ENCODE measurements at places on chromosomes 2 and 18.

- no peak for DNase-seq
Observed at GRCh38 chr2:96594282-96594681, 43.8 kb downstream of the KANSL3 start.

GRCh38 chr18:56083097-56083521, 495.1 kb upstream of the TCF4 start:
- no peak for DNase-seq

DNA sequence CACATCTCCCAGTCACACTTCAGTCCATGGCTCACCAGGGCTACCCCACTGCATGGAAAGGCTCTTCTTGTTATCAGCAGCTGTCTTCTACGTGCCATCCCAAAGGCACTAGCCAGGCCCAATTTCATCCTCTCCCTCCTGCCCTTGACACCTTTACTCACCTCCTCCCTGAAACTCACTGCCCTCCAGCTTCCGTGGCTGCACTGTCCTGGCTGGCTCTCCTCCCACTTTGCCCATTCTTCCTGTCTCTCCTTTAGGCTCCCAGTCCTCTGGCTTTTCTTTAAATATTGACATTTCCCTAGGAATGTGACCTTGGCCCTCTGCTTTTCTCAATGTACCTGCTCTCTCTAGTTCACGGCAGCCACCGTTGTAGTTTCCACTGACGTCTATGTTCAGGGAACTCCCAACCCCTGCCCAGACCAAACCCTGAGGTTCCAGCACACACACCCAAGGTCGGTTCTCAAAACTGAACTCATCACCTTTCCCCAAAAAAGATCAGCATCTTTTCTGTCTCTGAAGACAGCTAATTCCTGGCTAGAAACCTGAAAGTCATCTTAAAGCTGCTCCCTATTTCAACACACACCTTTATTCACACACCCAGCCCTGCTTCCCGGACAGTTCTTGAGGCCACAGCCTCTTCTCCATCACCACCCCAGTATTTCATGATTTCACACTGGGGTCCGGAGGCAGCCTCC, 36.7 kb downstream of the WDFY1 start:
- DNase-seq, result no peak

- no peak for DNase-seq
Observed at GRCh38 chr2:197847651-197848401, 43.4 kb downstream of the PLCL1 start.

GRCh38 chr2:1546901-1547300, 133.6 kb downstream of the TPO start:
- DNase-seq, result no peak

GRCh38 chr18:3716116-3716660, 266.2 kb downstream of the TGIF1 start:
- no peak for DNase-seq

DNA sequence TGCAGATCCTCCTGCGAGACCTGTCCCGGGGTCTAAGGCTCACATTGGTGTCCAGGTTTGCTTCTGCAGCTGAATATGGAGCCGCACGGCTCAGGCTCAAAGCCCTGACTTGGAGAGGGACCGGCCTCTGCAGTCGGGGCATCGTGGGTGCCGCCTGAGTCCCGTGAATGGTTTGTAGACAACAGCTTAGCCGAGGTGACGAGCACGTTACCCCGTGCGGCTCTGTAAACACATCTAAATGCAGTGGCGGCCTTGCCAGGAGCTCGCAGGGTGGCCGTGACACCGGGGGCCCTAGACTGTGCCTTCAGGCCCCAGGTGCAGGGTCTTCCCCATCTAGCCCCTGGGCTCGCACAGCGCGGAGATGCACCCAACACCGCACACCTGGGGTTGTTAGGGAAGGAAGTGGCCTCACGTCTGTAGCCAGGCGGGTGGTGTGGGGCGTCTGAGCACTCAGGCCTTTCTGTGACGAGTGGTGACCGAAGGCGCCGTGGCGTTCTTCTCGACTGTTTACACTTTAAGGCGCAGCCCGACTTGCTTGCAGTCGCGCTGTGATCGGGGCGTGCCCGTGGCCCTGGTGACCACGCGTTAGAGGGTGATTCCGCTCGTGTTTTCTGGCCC, 91.6 kb downstream of the NFATC1 start:
- DNase-seq, result no peak

- no peak for DNase-seq
Observed at GRCh38 chr18:63073481-63073880, 246.1 kb downstream of the BCL2 start.

DNA sequence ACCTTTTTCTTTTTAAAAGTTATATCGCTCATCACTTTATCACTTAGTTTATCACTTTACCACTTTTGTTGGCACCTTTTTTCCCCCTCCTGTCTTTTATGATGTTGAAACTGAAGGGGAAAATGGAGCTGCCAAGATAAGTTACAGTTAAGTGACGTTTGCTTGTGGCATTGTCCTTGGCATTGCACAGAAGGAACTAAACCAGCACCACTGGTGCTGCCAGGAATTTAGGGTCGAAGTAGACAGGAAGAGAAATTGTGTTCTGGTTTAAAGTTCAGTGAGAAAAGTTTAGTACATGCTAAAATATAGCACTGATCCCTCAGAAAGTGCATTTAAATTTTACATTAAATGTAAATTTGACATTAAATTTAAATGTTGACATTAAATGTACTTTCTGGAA, 49.9 kb downstream of the MYO1B start:
- no peak for DNase-seq

DNA sequence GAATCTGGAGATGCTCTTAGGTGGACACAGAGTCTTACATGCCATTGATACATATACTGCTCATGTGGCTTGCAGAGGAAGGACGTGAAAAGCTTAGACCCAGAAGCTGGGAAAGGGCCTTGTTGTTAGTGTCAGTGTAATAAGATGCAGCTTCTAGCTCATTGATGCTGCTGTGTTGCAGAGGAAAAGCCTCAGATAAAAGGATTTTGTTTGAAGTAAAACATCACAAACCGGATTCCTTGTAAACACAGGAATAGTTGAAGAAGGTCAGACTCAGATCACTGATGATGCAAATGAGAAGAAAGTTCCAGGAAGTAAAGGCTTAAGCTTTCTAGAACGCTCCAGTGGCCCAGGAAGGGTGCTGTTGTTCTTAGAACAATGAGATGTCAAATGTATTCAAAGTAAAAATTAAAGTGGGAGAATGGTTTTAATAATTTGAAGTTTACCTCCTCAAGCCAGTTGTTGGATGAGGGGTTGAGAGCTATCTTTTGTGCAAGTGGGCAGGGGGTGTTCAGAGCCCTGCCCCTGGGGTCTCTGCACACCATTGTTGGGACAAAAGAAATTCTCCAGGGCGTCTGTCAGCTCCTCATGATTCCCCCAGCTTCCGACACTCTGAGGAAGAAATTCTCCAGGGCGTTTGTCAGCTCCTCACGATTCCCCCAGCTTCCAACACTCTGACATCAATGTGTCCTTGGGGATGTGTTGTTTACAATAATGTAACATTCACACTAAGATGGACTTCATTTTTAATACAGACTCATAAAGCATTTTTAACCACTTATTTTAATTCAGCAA, 61.3 kb upstream of the CHMP1B start:
- DNase-seq, result no peak

DNA sequence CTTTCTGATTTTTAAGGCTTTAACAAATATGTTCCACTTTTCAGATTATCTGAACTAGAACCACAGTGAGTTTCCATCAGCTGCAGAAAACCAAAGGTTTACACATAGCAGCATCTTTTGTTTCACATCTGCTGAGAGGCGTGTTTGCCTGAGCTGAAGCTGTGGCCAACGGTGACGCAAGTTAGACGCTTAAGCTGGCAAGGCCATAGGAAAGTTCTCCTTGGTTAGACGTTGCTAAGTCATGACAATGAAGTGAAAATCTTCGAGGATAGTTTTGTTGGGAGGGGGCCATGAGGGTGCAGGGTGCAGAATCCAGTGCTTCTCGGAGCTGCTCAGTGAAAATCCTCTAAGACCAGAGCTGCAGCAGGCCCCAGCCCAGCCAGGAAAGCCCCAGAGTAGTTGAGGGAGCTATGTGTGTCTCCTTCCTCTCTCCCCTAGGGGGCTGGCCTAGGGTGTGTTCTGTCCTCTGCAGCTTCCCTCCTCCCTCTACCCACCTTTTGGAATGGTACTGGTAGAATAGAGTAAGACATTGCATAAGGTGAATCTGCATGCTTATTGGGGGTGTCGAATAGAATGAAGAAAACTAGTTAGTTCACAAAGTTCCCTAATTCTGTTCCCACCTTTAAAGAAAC, 105.4 kb downstream of the FHOD3 start:
- no peak for DNase-seq

GRCh38 chr18:76985951-76986236, 146.7 kb downstream of the MBP start:
- no peak for DNase-seq

GRCh38 chr2:237164474-237165042, 78.9 kb downstream of the COPS8 start:
- no peak for DNase-seq

All from endothelial cell (in vitro differentiated cells).